ENCODE measurements at places on chromosomes 3 and 15.
A peak's percentile ranks its signal among the peaks of the same experiment; 100 is the strongest.

GRCh38 chr3:61778095-61778494 lies 216.7 kb downstream of the PTPRG start:
- DNase-seq: no peak

DNA sequence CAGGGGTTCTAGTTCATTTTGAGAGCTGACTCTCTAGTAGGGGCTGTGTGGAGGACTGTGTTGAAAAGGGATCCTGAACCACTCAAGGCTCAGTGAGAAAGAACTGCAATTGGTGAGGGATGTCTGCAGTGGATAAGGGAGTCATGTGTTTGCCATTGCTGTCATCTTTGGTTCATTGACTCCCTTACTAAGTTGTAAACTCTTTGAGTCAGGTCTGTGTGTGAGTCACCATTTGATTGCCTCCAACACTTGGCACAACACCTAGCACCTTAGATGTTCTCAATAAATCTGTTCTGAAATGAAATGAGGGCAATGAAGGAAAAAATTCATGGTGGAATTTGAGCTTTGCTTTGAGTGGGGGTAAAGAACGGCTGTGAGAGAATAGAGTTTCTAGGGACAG lies 51.7 kb downstream of the PLS1 start:
- DNase-seq: no peak

- DNase-seq: no peak
These were observed 237.9 kb downstream of the ZMAT3 start for GRCh38 chr3:178833695-178834094.

- no peak for DNase-seq
These were observed 161.0 kb upstream of the UBE2E2 start for GRCh38 chr3:23041918-23042696.

GRCh38 chr3:119342176-119342575 lies 48.0 kb downstream of the ARHGAP31 start:
- DNase-seq: no peak

- no peak for DNase-seq
These were observed 47.6 kb upstream of the POMGNT2 start for GRCh38 chr3:43153216-43154083.

GRCh38 chr3:187673012-187673411 lies 2.8 kb upstream of the SST start:
- no peak for DNase-seq

GRCh38 chr3:102478160-102478559 lies 43.3 kb downstream of the ZPLD1 start:
- no peak for DNase-seq

- no peak for DNase-seq
These were observed 12.2 kb downstream of the RNF123 start for GRCh38 chr3:49701388-49702077.

DNA sequence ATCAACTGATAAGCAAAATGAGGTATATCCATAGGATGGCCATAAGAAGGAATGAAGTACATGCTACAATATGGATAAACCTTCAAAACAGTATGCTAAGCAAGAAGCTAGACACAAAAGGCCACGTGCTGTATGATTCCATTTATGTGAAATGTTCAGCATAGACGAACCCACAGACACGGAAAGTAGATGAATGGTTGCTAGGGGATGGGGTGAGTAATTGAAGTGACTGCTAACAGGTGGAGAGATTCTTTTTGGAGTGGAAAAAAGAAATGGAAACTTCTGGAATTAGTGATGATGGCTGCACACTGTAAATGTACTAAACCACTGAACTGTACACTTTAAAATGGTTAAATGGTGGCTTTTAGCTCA lies 630 bp upstream of the EFCAB12 start:
- DNase-seq: no peak

DNA sequence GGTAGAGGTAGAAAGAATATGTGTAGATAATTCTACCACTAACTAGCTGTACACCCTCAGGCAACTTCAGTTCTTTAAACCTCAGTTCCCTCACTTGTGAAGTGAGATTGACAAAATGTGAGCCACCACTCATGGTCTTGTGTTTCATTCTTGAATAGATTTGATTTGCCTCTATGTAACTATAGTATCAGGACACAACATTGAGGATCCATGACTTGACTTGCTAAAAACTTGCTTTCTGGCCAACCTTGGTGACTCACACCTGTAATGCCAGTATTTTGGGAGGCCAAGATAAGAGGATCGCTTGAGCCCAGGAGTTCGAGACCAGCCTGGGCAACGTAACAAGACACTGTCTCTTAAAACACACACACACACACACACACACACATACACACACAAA lies 115.8 kb upstream of the FLNB start:
- DNase-seq: no peak

DNA sequence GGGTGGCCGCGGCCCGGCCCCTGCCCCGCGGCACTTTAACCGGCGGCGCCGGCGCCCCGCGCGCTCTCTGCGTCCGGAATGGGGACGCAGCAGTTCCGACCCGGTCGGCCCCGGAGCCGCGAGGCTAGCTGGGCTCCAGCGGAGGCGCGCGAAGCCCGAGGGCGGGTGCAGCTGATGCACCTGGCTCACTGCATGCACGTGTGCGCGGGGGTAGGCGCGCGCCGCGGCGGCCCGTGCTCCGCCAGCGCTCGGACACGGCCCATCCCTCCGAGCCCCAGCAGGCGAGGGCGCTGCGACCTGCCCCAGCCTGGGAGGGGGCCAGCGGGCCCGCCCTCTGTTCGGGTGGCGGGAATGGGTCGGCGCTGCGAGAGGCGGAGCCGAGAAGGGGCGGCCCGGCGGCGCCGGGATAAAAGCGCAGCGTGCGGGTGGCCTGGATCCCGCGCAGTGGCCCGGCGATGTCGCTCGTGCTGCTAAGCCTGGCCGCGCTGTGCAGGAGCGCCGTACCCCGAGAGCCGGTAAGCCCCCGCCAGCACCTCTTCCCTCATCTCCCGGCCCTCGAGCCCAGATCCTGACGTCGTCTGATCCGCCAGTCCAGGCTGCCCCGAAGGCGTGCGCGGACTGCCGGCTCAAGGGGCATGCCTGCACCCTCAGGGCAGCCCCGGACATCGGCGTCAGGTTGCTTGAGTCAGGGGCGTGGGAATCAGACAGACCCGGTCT lies at the start of the genes CHDH and IL17RB:
Gene CHDH, minus strand, starts transcription at position 286 of the 717 bp plus-strand sequence. CDS start 22,411 bp downstream, outside the sequence.
Gene IL17RB, plus strand, starts transcription at position 435 of the 717 bp plus-strand sequence. Its CDS starts 21 bp downstream, at position 456.
- peak; percentile 46 for DNase-seq

DNA sequence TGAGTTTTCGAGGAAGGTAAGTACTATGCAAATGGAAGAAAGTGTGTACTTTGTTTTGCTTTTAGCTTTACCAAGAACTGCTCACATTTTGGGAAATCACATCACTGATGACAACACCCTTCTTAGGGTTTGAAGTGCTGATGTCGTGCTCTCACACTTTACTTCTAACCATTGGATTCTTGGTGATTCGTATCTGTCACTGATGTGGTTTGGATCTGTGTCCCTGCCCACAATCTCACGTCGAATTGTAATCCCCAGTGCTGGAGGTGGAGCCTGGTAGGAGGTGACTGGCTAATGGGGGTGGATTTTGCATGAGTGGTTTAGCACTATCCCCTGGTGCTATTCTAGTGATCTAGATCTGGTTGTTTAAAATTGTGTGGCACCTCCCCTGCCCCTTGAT lies 75.4 kb upstream of the RGMA start:
- DNase-seq: peak; percentile 39

GRCh38 chr15:71374607-71375352 lies 259.5 kb downstream of the THSD4 start:
- no peak for DNase-seq

DNA sequence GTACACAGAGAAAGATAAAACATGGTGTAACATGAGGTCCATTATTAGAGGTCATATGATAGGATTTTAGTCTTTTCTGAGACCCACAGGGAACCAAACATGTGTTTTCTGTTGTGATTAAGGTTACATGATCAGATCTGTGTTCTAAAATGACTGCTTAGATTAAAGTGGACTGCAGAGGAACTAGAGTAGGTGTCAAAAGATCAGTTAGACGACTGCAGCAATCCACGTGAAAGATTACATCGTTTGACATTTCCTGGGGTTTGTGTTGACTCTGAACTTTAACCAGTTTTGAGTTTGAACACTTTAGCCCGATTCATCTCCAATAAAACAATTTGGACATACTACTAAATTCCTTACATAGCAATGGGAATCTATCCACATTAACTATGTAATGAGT lies 5.1 kb downstream of the MIX23 start:
- no peak for DNase-seq

DNA sequence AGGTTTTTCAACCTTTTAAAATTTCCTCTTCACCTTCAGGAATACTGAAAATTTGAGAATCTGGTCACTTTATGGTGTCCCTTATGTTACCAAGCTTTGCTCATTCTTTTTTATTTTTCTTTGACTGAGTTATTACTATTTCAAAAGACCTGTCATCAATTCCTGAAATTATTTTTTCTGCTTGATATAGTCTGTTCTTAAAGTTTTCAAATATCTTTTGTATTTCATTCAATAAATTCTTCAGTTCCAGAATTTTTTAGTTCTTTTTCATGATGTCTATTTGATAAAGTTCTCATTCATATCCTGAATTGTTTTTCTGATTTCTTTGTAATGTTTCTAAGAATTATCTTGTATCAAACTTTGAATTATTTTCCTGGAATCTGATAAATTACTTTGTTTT lies 63.9 kb downstream of the UQCC5 start:
- no peak for DNase-seq

DNA sequence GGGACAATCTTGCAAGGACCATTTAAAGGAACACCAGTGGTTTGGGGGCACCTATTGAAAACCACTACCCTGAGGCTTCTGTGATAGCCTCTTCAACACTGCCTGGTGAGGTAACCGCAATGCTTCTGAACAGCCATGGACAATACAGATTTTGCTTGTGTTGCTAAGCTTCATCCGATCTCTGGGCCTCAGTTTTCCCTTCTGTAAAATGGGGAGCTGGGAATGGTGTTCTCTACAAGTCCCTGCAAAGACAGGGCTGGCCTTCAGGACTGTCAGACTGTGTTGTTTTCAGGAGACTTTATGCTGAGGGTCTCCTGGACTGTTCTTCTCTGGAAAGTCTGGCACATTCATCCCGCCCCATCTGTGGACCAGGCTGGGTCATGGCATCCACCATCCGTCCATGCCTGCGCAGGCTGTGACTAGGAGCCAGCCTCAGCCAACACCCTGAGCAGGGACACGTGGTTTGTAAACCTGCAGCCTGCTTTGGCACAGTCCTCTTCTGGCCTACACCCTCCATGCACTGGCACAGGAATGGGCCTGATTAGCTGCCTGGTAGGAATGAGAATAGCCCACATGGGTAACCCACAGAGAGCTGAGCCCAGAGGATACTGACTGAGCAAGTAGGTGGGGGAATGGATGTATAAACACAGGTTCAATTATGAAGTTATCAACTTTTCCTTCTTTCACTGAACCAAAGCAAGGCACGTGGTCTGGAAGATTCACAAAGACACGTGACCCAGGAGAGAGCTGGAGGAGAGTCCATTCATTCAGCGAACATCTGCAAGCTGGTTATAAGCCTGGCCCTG lies 55.3 kb downstream of the ROPN1B start:
- no peak for DNase-seq

DNA sequence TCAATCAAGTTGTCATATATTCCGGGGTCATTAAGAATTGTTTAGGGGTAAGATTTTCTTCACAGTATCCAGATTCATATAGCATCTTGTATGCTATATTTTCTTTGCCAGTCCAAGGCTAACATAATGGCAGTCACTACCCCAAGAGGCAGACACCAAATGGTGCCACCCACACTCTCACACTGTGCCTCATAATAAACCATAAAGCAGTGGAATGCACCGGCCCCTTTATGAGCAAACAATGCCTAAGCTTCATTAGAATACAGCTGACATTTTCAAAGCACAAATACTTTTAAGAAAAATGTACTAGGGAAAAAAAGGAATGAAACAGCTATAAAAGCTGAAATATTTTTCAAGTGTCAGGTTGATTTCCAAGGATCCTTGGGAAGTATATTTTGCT lies 121.6 kb downstream of the TFDP2 start:
- DNase-seq: peak; percentile 15

DNA sequence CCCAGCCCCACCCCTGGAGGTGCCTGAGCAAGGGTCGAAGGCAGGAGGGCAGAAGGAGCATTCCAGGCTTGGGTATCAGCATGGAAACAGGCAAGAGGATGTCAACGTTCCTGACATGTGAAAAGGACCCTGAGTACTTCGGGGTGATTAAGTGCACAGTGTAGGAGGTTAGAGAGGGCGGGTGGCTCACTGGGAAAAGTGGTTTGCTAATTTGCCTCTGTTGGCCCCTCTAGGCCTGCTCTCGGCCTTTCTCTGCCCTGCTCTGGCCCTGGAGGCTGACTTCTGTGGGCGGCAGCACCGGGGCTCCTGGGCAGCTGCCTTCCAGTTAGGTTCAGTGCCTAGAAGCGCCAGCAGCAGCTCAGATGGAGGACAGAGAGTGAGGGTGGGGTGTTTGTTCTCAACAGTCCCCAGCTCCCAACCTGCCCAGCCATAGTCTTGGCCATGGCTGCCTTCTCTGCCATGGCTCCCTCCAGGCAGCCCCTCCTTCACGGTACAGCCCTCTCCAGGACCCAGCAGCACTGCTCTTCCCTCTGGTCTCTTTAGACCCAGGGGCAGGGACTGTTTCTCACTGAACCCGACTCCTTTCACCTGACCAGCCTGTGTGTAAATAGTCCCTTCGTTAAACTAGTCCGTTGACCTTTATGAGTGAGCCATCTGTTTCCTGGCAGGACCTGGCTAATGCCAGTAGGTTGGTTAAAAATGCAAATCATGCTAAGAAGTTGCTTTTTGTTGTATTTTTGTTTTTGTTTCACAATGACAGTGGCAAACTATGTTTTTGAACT lies 107.1 kb upstream of the TPM1 start:
- DNase-seq: no peak

Measured in activated CD4-positive, alpha-beta T cell treated with anti-CD3 and anti-CD28 coated beads, Interleukin-2, Interleukin-6, amounts not matched to agents 100 ng/mL and 50 ng/mL, durations not matched to agents 16 hours and 8 hours (primary cell).